HFFc6 (cell line): ENCODE measurements at places on chromosomes 3 and 15. TPM values are rescaled to one million over a fixed set of nuclear protein-coding genes. Genes with fewer than 3 reads are reported as not detected.

CYP8B1 gene
- not detected in 3 replicates for total RNA-seq

TRH gene
- not detected in 3 replicates for total RNA-seq

FSTL1 gene
- total RNA-seq = 1,791 to 2,118 TPM (median 1,939 TPM) in 3 replicates

DNA sequence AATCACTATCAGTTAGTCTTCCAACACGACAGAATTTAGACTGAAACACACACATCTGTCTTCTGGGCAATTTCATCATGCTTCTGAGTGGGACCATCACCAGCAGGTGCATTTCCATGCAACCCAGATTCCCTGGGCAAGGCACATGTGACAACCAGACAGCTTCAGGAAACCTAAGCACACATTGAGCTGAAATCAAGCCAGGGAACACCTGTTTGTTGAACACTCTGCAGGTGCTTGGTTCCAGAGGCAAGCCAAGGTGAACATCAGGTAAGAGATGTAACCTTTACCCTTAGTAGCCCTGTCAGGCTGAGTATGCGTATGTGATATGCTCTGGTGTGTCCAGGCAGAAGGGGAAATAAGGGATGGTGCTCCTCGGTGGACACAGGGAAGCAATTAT, 3.3 kb upstream of the PSMD2 start:
- no peak for DNase-seq

DNA sequence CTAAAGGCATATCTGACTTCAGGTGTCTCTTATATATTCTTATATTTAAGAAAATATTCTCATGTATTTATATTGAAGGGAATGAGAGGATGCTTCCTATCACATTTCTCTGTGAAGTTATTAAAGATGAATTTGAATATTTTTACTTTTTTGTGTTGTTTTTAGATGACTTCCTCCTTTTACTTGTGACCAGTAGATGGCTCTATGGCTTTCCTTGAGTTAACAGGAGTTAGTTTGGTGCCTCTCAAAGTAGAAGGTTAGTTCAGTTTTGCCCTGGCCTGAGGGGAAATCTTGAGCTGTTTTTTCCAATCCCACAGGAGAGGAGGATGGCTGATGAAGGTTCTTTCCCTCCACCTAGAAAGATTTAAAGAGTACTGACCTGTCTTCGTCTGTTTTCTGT, 80.7 kb downstream of the SQOR start:
- DNase-seq = peak; percentile 33
